ENCODE measurements at places on chromosomes 4 and X.

- no peak for DNase-seq
Observed at GRCh38 chr4:15400981-15401671, 26.7 kb upstream of the C1QTNF7 start.

DNA sequence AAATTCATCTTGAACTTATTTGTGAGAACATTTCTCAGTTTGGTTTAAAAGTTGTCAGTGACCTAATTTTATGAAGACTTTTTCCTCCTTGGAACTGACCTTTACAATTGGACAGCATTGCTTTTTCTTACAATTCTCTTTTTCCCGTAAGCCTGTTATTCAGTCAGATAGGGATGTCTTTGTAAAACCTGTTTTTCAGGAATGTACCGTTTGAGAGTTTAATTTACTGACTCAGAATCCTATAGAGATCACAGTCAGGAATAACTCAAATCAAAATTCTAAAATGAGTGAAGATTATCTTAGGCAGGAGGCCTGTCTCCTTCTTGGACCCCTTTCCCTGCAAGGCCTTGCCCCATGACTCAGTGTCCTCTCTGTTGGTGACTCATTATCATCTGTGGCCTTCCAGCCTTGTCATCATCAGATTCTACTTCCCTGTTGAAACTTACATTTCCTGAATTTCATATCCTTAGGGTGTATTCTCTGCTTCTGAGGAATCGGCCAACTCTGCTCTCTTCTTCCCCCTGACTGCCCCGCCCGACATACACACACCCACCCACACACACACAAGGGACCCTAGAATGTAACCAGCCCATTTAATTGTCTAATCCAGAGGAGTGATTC is 99.8 kb downstream of the ARHGAP10 start:
- no peak for DNase-seq

- no peak for DNase-seq
Observed at GRCh38 chr4:61041527-61041926, 158.6 kb upstream of the ADGRL3 start.

DNA sequence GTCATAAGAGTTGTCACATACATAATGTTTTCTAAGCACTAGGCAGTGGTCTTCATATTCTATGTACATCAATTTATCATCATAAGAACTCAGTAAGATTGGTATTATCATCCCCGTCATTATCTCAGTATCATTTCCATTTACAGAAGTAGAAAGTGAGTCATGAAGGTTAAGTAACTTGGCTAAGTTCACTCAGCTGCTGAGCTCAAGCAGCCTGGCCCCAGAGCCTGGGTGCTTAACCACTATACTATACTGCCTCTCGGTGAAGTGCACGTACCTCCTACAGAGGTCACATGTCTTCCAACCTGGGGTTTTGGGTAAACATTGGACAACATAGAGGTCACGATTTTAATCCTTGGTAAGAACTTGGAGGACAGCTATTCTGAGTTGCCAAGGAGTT is 161.5 kb upstream of the GATB start:
- no peak for DNase-seq
